Stimulated activated CD4-positive, alpha-beta T cell treated with anti-CD3 and anti-CD28 coated beads, TNF-alpha, amount 100 ng/mL, for 4 hours (primary cell): ENCODE measurements at places on chromosomes 7 and 10.

DNA sequence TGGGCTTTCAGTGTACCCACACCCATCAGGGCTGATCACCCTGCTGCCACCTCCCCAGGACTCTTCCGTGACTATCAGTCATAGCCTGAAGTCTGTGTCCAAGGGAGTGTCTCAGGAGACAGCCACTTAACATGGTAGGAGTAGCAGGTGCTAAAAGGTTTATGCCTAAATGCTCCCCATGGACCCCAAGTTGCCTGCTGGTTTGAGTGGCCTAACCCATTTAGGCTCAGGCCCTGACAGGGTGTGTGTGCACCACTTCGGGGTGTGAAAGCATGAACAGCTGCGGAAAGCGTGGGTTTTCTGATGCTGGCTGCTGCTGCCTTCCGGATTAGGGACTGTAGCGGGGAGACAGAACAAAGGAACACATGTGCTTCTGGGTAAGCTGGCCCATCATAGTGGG lies 93.2 kb upstream of the SAMD8 start:
- DNase-seq: no peak

GRCh38 chr10:115093286-115093775 lies at the start of gene ATRNL1:
Gene ATRNL1, plus strand, starts transcription at chr10:115093365. Its CDS starts 386 bp downstream, at chr10:115093751.
- DNase-seq: no peak

- DNase-seq: no peak
Observed at GRCh38 chr10:128868481-128868880, 598.6 kb upstream of the MGMT start.

GRCh38 chr7:151665368-151665767 lies 145.7 kb upstream of the RHEB start:
- DNase-seq: no peak
